ENCODE measurements at places on chromosomes 1 and 21.
A peak's percentile ranks its signal among the peaks of the same experiment; 100 is the strongest.

GRCh38 chr1:86505564-86505902 is 36.8 kb downstream of the CLCA1 start:
- DNase-seq = no peak

GRCh38 chr1:67211589-67212563 is 45.6 kb downstream of the IL23R start:
- DNase-seq = no peak

DNA sequence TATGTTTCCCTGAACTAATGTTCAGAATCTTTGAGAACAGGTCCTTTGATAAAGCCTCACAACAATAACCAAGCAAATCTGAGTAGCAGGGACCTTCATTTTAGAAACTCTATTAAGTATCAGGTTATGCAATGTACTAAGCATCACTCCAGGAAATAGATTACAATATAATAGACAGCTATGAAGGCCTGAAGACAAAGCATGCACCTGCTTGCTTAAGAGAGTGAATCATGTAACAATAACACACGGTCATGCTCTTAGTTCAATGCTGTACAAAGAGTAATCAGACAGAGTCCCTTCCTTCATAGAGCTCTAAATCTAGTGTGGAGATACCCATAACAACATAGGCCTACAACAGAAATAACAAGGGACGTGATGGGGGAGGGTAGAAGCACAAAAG is 8.1 kb upstream of the CMPK1 start:
- no peak for DNase-seq

GRCh38 chr1:94218332-94218731 is 19.1 kb downstream of the ARHGAP29 start:
- DNase-seq = no peak

GRCh38 chr1:204307334-204307883 is 52.3 kb downstream of the PLEKHA6 start:
- peak; percentile 67 for DNase-seq

GRCh38 chr21:36210779-36211659 is 54.4 kb downstream of the DOP1B start:
- no peak for DNase-seq

DNA sequence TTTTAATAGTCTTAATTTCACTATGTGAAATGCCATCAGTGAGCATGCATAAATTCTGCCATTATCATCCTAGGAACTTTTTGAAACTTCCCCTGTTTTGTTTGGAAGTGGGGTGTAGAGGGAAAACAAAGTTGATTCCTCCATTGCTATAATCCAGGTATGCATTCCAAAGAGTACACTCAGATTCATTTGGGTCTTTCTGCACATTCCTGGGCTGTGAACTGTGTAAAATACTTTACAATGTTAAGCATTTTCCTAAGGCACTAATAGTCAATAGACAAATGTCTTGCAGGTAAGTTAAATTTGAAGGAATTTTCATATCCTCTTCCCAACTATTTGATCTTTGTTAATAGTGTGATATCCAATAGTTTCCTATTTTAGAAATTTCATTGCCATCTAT is 36.2 kb downstream of the SGIP1 start:
- no peak for DNase-seq

DNA sequence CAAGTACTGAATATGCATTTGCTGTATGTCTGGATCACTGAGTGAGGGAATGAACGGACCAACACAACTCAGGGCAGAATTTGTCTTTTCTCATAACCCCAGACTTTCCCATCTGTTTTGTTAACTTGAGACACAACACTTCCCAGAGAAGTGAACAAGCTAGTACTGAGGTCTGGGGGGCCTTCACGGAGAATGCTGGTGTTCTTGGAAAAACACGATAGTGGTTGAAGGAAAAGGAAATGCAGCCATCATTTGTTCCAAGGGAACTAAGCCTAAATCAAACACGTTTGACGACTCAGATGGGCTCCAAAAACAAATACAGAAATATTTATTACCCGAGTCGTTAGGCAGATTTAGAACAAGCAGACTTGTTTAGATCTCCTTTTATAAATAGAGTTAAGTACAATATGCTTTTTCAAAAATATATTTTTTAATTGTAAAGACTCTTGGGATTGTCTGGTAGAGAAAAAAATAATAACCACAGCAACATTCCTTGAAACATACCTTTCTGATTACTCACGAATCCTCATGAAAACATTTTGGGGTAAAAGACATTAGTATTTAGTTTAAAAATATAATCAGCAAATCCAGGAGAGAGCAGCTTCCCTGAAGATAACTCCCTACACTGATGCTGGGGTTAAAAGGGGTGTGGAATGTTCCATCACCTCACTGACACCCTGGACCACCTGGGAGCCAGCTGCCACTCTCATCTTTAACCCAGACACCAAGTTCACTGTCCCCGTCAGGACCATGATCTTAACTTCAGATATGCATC is 427.7 kb upstream of the RUNX1 start:
- DNase-seq = no peak

- peak; percentile 71 for DNase-seq
Observed at GRCh38 chr1:201719812-201720521, 109.0 kb upstream of the IPO9 start.

DNA sequence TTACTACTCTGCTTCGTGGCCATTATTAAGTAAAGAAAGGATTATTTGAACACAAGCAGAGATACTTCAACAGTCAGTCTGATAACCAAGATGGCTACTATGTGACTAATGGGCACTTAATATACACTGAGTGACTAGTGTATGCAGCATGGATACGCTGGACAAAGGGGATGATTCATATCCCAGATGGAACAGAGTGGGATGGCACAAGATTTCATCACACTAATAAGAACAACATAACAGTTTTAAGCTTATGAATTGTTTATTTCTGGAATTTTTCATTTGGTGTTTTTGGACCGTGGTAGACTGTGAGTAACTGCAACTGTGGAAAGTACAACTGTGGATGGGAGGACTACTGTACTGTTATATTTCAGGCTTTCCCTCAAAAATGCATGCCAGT is 9.4 kb downstream of the ZCCHC17 start:
- DNase-seq = no peak

Data from ecto neural progenitor cell (in vitro differentiated cells).